ENCODE measurements at places on chromosomes 1 and 21.

- DNase-seq, result no peak
These were observed 19.5 kb downstream of the TSPAN2 start for GRCh38 chr1:115069659-115070308.

DNA sequence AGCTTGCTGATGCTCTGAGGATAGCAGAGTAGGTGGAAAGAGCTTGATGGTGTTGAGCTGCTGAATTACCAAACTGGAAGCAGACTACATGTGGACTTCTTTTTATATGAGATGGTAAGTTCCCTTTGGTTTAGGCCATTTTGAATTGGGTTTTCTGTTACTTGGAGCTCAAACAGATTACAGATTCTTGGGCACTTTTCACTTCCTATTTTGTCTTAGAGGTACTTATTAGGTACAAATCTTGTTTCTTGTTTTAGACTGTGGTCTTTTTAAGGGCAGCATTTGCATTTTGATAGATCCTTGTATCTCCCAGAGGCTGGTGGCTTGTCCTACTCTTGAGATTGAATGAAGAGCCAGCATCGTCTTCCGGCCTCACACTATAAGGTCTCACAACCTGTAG lies 70.2 kb downstream of the GADD45A start:
- DNase-seq, result no peak

GRCh38 chr1:244792188-244792850 lies 43.1 kb upstream of the COX20 start:
- DNase-seq, result no peak

DNA sequence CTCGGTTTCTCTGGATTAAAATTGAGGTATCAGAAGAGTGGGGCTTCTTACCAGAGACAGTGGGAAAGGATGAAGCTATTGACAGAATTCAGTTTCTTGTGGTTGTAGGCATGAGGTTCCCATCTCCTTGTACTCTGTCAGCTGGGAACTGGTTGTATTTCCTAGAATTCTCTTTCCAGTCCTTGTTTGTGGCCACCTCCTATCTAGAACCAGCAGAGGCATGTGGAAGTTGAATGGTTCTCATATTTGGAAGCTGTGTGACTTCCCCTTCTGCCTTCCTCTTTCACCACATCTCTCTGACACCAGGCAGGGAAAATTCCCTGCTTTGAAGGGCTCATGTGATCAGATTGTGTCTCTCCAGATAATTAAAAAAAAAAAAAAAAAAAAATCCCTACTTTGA lies 457.7 kb upstream of the ADAMTS5 start:
- DNase-seq, result no peak

DNA sequence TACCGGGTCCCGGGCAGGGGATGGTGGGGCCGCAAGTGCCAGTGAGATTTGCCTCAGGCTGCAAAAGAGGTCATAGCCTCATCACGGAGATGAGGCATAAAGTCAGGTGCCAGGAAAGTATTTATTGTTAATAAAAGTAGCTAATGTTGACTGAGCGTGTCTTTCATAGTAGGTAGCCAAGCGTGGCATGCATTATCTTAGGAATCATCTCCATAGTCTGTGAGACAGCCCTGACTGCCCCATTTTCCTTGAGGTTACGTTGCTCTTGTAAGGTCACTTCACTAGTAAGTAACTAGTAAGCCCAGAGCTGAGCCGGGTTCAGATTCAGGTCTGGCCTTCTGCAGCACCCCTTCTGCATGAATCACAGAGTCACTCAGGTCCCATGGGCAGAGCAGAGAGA lies 174.2 kb downstream of the CAMTA1 start:
- DNase-seq, result no peak

DNA sequence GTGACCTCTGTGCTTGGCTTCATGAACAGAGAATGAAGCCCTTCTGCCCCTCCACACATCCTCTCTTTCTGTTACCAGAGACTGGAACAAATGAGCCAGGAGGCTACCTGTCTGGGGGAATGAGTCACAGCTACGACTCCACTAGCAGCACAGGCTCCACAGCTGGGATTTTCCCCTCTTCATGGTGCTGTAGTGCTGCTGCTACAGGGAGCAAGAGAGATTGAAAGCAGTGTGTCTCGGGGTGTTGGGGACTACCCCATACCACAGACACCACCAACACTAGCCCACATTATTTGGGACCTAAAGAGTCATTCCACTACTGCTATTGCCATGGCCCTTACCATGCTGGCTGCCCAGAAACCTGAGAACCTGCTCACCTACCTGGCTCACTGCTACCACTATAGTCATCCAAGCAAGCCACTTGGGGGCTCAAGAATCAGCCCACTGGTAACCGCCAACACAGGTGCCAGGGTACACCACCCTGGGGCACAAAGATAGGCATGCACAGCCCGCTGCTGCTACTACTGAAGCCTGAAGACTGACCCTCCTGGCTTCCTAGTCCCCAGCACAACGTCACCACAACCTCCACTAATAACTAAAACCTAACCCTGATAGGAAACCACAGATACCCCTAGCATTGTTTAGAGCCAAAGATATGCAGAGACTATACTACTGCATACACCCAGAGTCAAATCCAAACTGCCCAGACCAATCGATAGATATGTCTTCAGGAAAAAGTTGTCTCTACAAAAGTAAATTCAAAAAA lies 17.7 kb downstream of the CD1E start:
- DNase-seq, result no peak

GRCh38 chr1:187261637-187262036 lies 432.9 kb downstream of the PLA2G4A start:
- DNase-seq, result peak; percentile 99

GRCh38 chr1:30258876-30259275 lies 464.5 kb downstream of the MATN1 start:
- no peak for DNase-seq

DNA sequence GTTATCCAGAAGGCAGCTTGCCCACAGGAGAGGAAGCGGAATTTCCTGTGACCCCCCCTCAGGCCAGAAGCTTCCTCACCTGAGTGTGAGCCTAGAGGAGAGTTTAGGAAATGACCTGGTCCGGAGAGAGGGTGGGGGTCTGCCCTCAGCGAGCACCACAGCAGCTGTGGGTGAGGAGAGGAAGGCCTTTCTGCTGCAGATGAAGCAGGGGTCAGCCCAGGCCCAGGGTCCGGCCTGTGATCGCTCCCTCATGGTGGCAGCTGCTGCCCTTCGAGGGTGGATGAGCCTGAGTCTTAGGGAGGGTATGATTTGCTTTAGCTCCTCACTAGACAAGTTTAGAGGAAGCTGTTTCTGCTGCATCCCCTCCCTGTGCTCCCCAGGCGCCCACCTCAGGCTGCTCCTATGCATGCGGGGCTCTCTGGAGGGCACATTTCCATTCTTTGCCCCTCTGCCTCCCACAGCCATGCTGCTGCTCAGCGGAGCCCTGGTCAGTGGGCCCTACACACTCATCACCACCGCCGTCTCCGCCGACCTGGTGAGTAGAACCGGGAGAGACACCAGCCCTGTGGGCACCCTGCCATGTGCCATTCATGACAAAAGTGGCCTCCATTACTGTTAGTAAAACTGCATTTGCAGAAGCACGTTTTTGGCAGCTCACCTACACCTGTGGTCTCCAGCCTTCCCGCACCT lies 53.0 kb downstream of the SLC37A1 start:
- no peak for DNase-seq

DNA sequence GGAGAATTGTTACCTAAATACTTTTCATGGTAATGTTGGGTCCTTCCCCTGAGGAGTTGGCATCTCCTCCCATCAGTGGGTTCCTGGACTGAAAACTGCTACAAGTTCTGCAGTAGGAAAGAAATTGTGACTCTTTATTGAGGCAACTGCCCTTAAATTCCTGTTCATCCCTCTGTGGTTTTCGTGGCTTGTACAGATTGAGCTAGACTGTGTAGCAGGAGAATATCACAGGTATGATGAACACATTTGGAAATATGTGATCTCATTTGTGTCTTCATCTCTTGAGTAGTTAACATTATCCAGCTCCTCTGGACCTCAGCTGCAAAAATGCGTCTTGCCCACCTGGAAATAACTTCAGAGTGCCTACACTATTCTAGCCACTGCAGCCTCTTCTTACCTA lies 390.6 kb downstream of the PTPRC start:
- no peak for DNase-seq

DNA sequence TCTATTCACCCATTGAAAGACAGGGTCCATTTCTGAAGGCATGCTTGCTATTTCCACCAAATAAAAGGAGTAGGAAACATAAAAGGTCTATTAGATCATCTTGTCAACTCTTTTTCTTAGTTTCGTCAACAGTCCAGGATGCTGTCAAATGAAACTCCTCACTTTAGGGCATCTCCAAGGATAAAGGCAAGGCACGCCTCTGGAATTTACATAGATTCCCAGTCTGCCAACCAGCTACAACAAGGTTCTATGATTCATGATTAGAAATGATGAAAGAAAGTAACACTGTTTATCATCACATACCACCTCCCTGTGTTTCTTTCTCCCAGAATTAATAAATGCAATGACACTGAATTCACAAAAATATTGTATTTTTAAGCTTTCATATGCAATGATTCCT lies 636.3 kb downstream of the LTN1 start:
- no peak for DNase-seq

DNA sequence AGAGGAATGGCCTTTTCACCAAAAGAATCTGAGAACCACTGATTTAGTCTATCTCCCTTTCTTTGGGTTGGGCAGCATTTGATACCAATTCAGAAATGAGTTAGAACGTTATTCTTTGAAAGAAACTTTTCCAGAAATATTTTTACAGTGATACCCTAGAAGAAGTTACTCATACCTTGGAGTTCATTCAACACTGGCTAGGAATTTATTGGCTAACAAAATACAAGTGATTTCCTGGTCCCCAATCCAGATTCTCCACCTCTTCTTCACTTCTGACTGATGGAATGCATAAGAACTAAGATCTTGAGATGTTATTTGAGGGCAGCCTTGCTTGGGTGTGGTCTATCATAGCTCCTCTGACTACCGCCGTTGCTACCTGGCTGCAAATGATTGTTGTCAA lies 9.4 kb downstream of the C1orf162 start:
- DNase-seq, result no peak
